ENCODE measurements at places on chromosomes 2 and 18. TPM values are rescaled to one million over a fixed set of nuclear protein-coding genes. Genes with fewer than 3 reads are reported as not detected.

GRCh38 chr2:97764559-97765263 is 51.3 kb downstream of the ZAP70 start:
- no peak overlapping the region for H3K4me3 ChIP-seq
- no peak overlapping the region for H3K27ac ChIP-seq
- no peaks in the 10 kb centered on the region for H3K4me1 ChIP-seq
- H3K27me3 ChIP-seq, result no peaks in the 10 kb centered on the region
- H3K36me3 ChIP-seq, result peaks cover 13% of the 10 kb centered on the region

DNA sequence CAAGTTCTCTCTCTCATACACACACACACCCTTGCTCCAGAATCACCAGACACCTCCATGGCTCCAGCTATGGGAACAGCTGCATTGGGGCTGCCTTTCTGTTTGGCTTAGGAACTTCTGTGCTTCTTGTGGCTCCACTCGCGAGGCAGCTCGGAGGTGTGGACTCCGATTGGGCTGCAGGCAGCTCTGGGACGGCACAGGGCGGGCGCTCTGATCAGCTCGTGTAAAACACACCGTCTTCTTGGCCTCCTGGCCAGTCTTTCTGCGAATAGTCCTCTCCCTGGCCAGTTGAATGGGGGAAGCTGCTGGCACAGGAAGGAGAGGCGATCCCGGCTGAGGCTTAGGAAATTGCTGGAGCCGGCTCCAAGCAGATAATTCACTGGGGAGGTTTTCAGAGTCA is 22.4 kb downstream of the FOSL2 start:
- no peaks in the 10 kb centered on the region for H3K4me1 ChIP-seq
- H3K4me3 ChIP-seq, result no peak overlapping the region
- H3K27me3 ChIP-seq, result no peaks in the 10 kb centered on the region
- H3K36me3 ChIP-seq, result peaks cover 78% of the 10 kb centered on the region
- H3K27ac ChIP-seq, result no peak overlapping the region
- DNase-seq, result no peak

GRCh38 chr2:37587817-37588216 is 83.6 kb downstream of the CDC42EP3 start:
- H3K27ac ChIP-seq, result no peak overlapping the region
- H3K27me3 ChIP-seq, result no peaks in the 10 kb centered on the region
- no peaks in the 10 kb centered on the region for H3K36me3 ChIP-seq
- no peak for DNase-seq
- H3K4me3 ChIP-seq, result no peak overlapping the region

- no peak overlapping the region for H3K4me3 ChIP-seq
- no peaks in the 10 kb centered on the region for H3K4me1 ChIP-seq
- no peak overlapping the region for H3K27ac ChIP-seq
- H3K27me3 ChIP-seq, result no peaks in the 10 kb centered on the region
- DNase-seq, result no peak
- H3K36me3 ChIP-seq, result no peaks in the 10 kb centered on the region
These were observed 424.0 kb downstream of the ARHGAP15 start for GRCh38 chr2:143553261-143553660.

FRZB gene
- 0.32 TPM for total RNA-seq

SATB2 gene
- total RNA-seq, result 9.9 TPM

ALPG gene
- not detected for total RNA-seq

C2orf15 gene
- not detected for total RNA-seq

GRCh38 chr2:34719206-34719605 is 1120.1 kb upstream of the FAM98A start:
- DNase-seq, result no peak
- H3K36me3 ChIP-seq, result no peaks in the 10 kb centered on the region
- H3K27ac ChIP-seq, result no peak overlapping the region
- no peak overlapping the region for H3K4me3 ChIP-seq
- H3K27me3 ChIP-seq, result no peaks in the 10 kb centered on the region

ZNG1B gene
- 37.8 TPM for total RNA-seq

All from GM23248 (cell line).